H1 (cell line): ENCODE measurements at places on chromosomes 12 and 14.
A peak's percentile ranks its signal among the peaks of the same experiment; 100 is the strongest.

DNA sequence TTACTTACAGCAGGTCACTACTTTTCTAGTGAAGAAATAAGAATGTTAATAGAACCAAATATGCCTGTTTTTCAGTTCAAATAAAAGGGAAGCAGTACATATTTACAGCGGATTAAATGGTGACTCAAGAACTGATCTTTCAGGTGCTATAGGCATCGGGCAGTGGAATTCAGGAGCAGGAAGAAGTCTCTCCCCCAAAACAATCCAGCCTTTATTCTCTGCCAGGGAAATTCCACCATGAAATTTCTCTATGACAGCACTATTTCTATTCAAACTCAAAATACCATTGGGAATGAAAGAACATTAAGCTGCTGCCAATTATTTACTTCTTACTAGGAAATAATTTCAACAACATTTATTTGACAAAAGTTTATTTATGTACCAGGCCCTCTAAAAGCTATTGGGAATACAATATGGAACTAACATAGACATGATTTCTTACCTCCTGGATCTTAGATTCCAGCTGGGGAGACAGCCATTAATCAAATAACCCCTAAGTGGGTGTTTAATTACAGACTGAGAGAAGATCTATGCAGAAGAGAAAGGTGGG, 60.3 kb upstream of the KRR1 start:
- no peak for DNase-seq

DNA sequence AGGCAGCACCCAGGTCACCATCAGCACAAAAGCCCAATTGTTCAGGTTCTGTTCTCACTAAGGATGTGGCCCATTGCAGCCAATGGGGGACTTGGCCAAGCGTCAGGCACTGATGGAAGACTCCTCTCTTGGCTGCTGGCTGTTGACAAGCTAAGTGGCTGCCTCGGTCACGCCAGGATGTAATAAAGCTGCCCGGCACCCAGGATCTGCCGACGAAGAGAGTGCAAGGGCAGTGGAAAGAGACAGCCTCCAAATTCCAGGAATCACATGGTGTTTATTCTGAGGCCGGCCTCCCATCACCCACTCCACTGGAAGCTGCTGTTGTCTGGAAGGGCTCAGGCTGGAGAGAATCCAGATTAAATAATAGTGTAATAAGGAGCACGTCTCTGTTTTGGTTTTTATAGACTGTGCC, 451.8 kb upstream of the TBX3 start:
- no peak for DNase-seq

- DNase-seq = no peak
These were observed 32.7 kb upstream of the NAP1L1 start for GRCh38 chr12:76117067-76117691.

DNA sequence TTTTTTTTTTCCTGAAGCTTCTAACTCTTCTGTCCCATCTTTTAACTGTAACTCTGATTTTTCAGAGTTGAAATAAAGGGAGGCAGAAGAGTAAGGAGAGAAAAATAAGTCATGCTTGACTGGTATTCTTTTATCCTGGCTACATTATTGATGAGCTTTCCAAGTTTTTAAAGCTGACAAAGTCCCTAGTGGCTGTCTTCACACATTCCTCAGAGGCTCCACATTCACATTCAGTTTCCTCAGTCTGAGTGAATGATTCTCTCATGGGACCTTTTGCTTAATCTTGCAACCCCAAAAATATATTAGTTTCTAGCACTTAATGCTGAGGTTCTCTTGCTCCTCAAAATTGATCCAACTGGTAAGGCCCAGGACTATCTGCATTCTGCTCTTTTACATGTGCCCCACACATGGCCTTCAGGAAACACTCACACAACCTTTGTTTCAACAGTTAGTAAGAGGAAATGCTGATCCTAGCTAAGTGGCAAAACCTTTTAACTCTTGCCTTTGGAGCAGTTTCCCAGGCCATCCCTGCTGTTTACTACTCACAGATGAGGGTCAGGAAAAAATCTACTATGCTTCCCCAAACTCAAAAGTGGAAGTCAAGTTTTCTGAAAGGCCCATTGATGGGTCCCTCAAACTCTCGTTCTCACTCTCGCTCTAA, 61.7 kb upstream of the SLC6A15 start:
- no peak for DNase-seq

DNA sequence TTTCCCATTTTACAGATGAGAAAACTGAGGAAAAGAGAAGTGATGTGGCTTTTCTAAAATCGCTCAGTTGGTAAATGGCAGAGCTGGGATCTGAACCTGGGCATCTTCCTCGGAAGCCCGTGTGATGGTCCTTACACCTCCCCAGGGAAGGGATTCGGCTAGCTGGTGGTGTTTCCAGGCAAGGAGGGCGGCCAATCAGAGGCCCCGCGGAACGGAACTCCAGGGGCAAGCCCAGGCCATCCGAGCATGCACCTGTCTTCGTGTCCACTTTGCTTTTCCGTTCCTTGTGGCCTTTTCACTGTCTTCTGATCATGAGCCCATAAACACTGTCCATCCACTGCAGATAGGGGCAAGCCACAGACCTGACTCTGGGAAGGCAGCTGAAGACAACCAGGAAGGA, 114.8 kb upstream of the TMEM132D start:
- no peak for DNase-seq

- DNase-seq = no peak
These were observed 13.6 kb upstream of the TPCN1 start for GRCh38 chr12:113207613-113208040.

DNA sequence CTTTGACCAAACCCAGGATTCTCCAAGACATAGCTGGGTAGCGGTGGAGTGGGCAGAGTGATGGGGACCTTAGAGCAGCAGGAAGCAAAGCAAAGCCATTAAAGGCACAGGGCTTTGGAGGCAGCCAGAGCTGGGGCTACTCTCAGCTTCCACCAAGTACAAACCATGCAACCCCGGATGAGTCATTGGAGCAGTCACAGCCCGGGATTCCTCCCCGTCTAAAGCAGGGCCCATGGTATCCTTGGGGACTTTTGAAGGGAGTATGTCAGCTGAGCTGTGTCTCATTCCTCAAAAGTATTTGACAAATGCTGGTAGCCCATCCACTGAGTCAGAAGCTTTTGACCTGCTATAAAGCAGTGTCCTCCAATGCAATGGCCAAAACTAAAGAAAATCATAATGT, 9.7 kb upstream of the IFI27 start:
- DNase-seq = no peak

- DNase-seq = no peak
These were observed 1.9 kb downstream of the MLXIP start for GRCh38 chr12:122080149-122081082.

- DNase-seq = no peak
These were observed 19.2 kb upstream of the PPP2R5E start for GRCh38 chr14:63562405-63562804.

DNA sequence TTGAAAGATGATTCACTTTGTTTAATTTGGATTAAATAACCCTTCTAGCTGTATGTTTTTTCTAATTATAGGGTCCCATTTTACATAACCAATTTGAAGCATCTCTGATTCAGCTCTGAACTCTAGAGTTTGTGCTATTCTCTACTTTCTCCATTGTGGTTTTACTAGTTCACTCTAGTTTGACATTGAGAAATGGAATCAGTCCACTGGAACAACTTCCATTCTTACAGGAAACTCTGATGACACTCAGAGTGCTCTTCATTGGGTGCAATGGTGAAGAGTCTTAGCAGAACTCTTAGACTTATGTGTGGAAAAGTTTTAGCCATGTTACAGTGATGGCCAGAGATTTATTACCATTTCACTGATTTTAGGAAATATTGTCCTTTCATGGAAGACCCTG, 140.7 kb downstream of the DYRK2 start:
- DNase-seq = no peak

GRCh38 chr14:101250336-101250947, 310.9 kb upstream of the DIO3 start:
- peak; percentile 26 for DNase-seq

DNA sequence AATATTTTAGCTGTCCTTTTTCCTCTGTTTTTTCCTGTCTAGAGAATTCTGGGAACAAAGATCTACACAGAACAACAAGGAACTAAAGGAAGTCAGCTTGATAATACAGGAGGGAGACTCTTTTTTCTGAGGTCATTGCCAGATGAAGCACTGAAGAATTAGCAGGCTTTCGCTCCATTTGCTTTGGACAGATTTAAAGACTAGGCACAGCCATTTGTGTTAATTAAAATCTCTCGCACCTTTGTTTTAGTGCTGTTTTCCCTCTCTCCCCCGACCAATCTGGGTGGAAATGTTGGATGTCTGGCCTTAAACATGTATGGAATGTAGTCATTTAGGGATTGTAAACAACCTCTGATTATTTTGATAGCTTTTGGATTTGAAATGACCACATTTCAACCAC, 9.6 kb upstream of the GPHN start:
- DNase-seq = no peak

- no peak for DNase-seq
These were observed 50.8 kb downstream of the CATSPERB start for GRCh38 chr14:91681118-91681517.

DNA sequence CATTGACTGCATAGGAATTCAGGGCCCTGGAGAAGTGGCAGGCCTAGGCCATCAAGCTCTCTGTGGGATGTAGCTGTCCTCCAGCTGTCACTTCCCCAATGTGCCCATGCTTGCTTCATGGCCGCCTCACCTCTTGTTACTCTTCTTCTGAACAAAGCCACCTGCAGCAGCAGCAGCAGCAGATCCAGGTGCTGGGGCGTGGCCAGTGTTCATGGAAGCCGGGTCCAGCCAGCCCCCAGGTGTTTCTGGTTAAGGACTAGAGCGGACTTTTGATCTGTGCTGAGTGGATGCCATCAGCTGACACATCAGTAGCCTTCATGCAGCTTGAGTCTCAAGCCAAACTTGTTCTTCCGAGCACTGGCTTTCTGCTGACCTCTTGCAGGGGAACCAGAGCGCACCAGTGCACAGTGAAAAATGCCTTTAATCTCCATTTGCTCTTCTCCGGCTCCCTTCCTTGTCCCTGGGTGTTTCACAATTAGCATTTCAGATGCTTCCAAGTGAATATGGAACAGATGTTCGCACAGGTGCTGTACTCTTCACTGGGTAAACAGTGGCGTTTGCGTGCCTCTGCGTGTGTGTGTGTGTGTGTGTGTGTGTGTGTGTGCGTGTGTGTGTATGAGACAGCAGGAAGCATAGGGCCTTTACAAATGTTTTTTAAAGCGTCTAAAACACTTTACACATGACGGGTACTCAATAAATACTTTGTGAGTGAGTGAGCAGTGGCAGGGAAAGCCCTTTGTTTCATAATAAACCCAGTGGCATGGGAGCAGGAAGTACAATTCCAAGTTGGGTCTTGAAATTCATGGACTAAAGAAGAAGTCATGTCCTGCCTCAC, 20.1 kb downstream of the TPCN1 start:
- no peak for DNase-seq

DNA sequence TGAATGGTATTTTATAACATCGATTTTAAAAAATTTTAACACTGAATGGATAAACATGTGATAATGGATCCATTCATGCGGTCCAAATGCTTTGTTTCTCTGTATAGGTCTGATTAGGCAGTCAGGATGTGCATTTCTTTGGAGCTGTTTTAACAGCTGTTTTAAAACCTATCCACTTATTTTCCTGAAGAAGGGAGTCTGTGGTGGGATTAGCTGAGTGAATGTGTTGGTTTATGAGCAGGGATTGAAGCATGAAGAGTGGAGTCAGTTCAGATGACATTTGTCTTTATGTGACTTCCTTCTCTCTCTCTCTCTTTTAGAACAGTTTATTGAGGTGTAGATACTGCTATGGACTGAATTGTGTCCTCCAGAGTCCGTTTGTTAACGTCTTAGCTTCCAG, 37.7 kb downstream of the GLT8D2 start:
- DNase-seq = no peak

GRCh38 chr14:63555572-63555971, 12.4 kb upstream of the PPP2R5E start:
- no peak for DNase-seq

DNA sequence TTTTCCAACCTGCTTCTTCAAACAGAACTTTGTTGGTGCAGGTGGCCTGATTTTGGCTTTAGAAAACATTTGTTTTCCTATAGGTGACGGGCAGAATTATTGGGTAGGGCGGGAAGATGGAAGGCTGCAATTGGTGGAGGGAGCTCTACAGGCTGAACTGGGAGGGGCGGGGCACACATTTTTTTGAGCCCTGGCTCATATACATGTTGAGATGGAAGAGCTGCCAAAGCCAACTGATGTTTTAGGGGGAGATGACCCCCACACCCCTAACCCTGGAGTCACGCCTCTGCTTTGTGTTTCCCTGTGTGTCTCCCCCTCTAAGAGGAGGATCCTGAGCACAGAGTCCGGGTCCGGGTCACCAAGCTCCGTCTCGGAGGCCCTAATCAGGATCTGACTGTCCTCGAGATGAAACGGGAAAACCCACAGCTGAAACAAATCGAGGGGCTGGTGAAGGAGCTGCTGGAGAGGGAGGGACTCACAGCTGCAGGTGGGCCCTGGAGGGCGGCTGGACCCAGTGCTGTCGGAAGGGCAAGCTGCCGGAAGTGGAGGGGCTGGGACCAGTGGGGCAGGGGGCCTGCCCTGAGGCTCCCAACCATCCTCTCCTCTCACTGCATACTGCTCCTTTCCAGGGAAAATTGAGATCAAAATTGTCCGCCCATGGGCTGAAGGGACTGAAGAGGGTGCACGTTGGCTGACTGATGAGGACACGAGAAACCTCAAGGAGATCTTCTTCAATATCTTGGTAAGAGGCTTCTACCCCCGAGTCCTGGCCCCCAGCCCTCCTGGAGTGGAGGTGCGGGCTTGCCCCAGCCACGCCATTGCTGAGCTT, 18.6 kb downstream of the AGAP2 start:
- DNase-seq = peak; percentile 37

- no peak for DNase-seq
These were observed 65.1 kb downstream of the PLEKHG3 start for GRCh38 chr14:64769096-64770020.

DNA sequence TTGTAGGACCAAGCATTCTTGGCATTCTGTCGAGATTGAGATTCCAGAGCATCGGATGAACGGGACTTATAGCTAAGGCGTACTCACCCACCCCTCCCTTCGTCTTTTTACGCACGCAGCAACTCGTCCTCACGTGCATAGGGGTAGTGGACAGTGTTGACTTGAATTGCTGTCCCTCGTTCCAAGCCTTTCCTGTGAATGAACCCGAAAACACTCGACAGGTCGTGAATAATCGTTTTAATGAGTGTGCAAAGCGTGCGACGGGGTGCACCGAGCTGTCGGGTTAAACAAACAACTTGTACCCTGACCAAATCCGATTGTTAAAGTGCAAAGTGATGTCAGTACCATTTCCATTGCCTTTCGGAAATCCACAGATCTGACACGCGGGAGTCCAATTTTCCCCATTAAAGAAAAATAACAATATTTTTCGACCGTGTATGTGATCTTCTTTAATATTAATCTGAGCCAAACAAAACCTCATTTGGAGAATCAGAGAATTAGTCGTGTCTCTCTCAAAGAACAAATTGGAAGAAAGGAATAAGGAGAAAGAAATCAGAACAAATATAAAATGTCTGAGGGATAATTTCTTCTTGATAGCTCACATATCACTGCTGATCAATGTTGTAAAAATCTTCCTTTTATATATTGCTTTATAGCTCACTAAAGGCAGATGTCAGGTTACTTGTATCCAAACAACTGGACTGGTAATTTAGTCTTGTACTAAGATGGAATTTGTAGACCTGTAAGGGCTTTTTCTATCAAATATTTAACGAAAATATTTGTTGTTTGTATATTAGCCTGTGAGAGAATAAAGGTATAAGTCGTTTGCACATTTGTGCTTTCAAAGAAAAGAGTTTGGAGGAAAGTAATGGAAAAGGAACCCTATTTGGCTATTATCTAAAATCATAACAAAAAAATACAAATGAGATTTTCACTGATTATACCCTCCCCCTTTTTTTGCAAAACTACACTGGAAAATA, 11.8 kb downstream of the FOXG1 start:
- no peak for DNase-seq

GRCh38 chr12:116441292-116441691, 117.9 kb upstream of the MAP1LC3B2 start:
- DNase-seq = no peak
